Adipocyte (in vitro differentiated cells): ENCODE measurements at places on chromosomes 2 and 18.

GRCh38 chr2:60555783-60556139, 2.3 kb upstream of the BCL11A start:
- DNase-seq = no peak

- DNase-seq = no peak
Observed at GRCh38 chr2:158809816-158810215, 14.7 kb downstream of the DAPL1 start.

GRCh38 chr2:181471783-181472182, 14.6 kb downstream of the ITGA4 start:
- no peak for DNase-seq

DNA sequence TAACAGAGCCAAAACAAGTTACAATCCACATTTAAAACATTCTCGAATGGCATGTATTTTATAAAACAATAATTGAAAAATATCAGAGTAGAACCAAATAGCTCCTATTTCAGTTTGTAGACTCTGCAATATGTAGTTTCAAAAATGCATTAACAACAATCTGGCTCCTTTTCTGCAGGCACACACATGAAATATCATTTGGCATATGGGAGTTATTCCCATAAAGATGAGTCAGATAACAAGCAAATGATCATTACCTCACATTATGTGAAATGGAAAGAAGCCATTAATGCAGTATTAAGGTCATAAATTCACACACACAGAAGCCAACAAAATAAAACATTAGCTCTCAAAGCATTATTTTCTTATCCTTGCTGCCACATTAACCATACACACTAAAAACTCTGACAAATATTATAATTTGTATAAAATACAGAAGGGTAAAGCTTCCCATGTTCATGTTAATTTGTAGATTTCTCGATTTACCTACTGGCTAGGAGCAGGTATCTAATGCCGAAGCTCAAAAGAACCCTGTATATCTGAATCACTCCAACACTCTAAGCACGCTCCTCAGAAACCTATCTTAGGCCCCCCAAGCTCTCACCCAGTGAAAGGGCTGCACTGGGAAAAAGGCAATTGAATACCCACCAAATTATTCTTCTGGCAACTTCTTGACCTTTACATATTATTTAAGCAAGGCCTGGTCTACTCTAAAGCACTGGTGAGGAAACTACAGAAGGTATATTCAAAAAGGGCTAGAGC, 13.8 kb downstream of the NBAS start:
- no peak for DNase-seq

- DNase-seq = no peak
Observed at GRCh38 chr2:658426-658825, 18.8 kb downstream of the TMEM18 start.

- no peak for DNase-seq
Observed at GRCh38 chr2:10385501-10385900, 62.6 kb downstream of the ODC1 start.

- peak; percentile 63 for DNase-seq
Observed at GRCh38 chr2:119264781-119265692, 41.4 kb downstream of the STEAP3 start.

DNA sequence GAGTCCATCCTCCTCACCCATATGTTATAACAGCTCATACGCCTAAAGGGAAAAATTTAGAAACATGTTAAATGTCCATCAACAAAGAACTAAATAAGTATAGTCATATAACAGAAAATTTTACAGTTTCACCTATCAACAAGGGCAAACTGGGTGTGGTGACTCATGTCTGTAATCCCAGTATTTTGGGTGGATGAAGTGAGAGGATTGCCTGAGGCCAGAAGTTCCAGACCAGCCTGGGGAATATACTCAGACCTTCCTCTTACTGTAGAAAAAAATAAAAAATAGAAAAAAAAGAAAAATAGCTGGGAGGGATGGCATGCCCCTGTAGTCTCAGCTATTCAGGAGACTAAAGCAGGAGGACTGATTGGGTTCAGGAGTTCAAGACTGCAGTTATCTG, 48.3 kb upstream of the GULP1 start:
- peak; percentile 2 for DNase-seq

DNA sequence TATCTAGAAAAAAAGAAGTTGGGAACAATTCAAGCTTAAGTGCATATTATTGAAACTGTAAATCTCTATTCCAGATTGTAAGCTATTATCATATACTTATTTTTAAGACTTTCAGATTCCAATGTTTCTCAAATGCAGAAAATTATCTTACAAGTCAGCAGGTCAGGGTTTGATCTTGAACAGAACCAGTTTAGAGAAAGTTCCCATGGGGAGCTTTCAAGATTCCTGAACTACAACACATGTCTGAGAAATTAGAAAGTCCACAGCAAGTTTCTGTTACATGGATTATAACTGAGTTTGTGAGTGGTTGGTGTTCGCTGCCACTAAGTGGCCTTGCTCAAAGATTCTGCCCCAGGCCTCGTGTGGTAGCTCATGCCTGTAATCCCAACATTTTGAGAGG, 31.6 kb upstream of the SP3 start:
- DNase-seq = no peak

- DNase-seq = no peak
Observed at GRCh38 chr18:2723207-2723606, 67.7 kb downstream of the SMCHD1 start.

GRCh38 chr2:205696331-205696926, 14.1 kb downstream of the NRP2 start:
- DNase-seq = no peak

DNA sequence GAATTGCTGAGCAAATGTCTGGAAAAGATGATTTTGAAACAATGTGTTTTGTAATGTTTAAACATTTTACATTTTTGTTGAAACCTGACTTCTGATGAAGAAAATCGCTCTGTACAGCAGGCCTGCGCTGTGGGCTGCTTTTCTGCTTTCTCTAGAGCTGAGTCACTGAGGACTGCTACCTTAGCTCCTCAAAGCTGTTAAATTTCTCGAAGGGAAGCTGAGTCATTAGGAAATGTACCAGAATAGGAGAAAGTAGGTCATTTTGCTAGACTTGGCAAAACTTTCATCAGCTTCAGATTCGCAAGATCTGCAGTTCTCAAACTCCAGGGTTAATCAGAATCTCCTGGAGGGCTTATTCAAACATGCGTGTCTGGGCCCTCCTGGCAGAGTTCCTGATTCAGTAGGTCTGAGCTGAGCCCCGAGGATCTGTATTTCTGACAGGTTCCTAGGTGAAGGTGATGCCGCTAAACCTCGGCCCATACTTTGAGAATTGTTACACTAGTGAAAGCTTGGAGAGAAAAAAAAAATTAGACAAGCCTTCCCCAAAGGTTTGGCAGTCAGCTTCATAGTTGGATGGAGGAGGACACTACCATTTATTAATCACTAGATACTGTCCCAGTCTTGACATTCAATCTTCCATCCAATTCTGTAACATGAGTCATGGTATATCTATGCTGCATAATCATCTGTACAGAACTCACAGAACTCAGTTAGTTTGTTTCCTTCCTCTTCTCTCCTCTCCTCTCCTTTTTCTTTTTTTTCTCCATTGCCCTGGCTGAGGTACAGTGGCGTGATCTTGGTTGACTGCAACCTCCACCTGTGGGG, 297.6 kb downstream of the PARD3B start:
- peak; percentile 97 for DNase-seq

DNA sequence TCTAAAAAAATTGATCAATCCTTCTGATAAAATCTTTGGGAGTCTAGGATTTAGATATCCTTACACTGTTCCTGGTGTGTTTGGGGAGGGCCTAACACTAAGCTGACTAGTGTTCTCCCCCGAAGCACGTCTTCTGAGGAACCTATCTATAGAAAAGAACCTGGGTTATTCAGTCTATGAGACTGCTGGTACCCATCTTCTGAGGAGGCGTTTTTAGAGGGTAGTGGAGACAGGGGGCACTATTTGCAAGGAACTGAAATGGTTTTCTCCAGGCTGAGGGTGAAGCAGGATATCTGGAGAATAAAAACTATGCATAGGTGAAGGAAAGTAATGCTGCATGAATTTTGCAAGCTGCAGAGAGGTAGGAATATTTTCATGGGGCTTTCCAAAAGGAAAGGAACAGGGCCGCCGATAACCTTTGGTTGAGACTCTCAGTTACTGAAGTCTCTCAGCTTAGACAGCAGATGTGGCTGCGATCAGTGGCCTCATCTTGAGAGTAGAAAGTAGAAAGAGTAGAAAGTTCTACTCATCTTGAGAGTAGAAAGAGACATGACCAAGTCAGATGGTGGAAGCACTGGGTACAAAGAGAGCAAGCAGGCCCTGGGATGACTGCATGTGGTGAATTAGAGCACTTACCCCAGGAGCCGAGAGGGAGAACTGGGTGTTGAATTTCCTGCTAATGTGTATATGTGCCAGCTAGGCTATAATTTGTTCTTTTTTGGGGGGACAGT, 31.8 kb upstream of the KCNE4 start:
- DNase-seq = no peak

- no peak for DNase-seq
Observed at GRCh38 chr2:122315306-122315705, 559.9 kb downstream of the TSN start.

DNA sequence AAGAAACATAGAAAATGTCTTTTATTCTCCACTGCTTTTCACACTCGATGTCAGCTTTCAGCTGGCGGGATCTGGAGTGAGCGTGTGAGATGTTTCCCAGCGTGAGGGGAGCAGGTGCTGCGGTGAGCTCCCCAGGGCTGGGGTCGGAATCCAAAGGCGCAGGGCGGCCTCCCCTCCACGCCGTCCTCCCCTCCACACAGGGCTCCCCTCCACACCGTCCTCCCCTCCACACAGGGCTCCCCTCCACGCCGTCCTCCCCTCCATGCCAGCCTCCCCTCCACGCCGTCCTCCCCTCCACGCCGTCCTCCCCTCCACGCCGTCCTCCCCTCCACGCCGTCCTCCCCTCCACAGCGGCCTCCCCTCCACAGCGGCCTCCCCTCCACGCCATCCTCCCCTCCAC, 26.9 kb upstream of the KCNG2 start:
- no peak for DNase-seq

DNA sequence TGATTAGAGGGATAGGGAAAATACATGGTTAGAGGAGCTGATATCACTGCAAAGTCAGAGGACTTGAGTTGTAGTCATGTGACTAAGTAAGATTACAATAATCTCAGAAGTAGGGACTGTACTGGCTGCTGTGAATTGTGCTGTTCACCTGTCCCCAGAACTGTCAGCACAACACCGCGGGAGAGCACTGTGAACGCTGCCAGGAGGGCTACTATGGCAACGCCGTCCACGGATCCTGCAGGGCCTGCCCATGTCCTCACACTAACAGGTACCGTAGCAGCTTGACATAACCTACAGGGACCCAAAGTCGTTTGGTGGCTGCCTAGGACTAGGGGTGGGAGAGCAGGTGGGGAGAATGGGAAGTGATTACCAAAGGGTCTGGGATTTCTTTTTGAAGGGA, 132.8 kb upstream of the TTC39C start:
- no peak for DNase-seq

DNA sequence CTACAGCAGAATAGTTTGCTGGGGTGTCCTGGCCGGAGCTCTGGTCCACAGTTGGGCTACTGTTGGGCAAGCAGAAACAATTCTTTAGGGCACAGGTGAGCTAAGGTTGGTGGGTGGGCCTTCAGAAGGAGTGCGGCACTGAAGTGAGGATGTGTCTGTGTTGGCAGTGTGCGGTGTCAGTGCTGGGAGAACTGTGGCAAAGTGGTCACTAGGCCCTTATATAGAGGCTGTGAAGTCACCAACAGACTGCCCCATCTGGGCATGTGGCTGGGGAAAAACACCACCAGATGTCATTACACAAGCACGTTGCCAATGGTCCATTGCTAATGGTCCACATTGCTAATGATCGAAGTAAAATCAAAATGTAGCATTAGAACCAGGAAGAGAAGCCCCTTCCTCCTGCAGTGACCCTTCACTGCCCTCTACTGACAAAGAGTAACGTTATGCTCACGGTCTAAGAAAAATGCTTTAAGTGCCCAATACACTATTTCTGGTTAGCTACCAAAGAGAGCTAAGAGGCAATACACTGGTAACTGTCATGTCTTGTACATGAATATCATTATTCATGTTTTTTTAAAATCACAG, 21.3 kb downstream of the SCN1A start:
- DNase-seq = no peak

GRCh38 chr2:134148172-134148571, 105.7 kb upstream of the MGAT5 start:
- no peak for DNase-seq

- DNase-seq = no peak
Observed at GRCh38 chr2:75074228-75074627, 115.8 kb downstream of the POLE4 start.

- DNase-seq = no peak
Observed at GRCh38 chr2:240876035-240876474, 7.4 kb downstream of the AGXT start.

DNA sequence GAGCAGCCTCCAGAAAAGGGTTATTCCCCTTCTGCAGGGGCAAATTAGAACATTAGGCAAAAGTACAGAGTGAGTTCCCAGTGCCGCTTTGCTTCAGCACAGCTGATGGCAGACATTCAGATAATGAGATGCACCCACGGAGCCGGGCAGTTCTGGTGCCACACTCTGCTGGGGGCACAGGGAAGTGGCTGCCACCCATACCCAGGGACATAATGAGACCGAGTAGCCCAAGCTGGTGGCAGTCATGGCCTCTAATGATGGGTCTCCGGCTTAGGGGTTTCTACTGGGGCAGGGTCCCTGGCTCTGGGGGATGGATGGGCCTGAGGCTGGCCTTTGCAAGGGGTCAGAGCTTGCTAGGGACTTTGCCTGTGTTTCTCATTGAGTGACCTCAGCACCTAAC, 26.2 kb downstream of the GLI2 start:
- no peak for DNase-seq

GRCh38 chr18:47346016-47346415, 94.6 kb upstream of the SKOR2 start:
- DNase-seq = no peak

GRCh38 chr2:38514603-38515154, 88.0 kb downstream of the HNRNPLL start:
- DNase-seq = no peak

GRCh38 chr2:71156573-71156972, 26.1 kb downstream of the MPHOSPH10 start:
- DNase-seq = peak; percentile 37

GRCh38 chr2:127581516-127582490, 46.3 kb downstream of the MYO7B start:
- DNase-seq = no peak

DNA sequence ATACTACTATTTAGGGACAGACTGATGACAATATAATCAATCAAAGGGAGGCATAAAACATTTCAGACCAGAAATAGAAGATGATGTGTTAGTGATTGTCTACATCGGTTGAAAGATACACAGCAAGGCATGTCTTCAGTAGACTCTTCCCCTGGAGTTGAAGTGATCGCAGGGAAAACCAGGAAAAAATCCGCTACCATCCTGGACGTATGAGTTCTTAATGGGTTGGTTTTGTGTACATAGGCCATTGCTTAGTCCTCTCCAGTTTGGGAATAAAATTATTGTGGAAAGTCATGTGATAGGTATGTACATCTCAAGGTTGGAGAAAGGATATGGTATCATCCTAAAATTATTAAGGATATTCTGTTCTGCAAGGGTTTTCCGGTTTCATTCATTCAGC, 4.3 kb downstream of the APCDD1 start:
- no peak for DNase-seq

GRCh38 chr2:98299211-98299905, 46.9 kb upstream of the CNGA3 start:
- no peak for DNase-seq

GRCh38 chr18:75081486-75081885, 127.5 kb downstream of the PTGR3 start:
- no peak for DNase-seq
